ENCODE measurements at places on chromosomes 4 and X.
A peak's percentile ranks its signal among the peaks of the same experiment; 100 is the strongest.

GRCh38 chrX:41906515-41907187 is 16.7 kb downstream of the CASK start:
- DNase-seq = no peak

DNA sequence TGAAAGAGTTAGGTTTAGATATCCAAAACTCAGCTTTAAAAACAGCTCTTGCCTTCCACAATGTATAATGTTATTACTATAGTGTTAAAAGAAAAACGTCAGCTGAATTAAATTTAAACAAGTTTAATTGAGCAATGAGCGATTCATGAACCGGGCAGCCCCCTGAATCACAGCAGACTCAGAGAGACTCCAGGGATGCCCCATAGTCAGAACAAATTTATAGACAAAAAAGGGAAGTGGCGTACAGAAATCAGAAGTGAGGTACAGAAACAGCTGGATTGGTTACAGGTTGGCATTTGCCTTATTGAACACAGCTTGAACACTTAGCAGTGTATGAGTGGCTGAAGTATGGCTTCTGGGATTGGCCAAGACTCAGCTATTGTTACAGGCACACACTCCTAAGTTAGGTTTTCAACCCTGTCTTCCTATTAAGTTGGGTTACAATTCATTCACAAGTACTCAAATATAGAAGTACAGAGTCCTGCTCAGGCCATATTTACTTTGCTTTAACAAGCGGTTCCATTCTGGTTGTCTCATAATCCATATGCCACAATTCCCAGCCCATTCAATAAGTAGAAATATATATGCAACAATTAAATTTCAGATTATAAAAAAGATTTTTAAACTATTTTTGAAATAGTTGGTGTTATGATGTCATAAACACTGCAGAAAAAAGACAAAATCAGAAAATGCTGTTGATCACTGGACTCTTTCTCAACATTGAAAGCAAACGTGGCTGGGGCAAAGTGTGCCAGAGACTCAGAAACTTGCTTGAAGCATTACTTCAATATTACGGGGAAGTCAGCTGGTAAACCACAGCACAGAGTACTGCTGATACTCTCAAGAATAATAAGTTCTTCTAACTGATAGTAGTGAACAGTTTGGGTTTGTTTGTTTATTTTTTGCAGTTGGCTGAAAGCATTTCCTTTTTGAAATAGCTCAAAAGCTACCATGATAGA is 459.7 kb downstream of the RAB28 start:
- DNase-seq = no peak

DNA sequence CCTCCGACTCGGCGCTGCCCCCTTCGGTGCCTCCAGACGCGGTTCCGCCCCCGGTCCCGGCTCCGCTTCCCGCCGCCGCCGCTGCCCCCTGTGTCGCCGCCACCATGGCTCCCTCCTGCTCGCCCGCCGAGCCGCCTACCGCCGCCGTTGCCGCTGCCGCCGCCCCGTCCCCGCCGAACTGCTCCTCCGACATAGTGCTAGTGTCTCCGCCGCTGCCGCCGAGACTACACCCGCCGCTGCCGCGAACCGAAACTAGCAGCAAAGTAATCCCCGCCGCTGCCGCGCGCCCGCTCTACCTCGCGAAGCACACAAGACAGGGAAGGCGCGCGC is 340 bp downstream of the HNRNPD start:
- no peak for DNase-seq

GRCh38 chrX:80807606-80807991 is 2.1 kb downstream of the BRWD3 start:
- DNase-seq = no peak

DNA sequence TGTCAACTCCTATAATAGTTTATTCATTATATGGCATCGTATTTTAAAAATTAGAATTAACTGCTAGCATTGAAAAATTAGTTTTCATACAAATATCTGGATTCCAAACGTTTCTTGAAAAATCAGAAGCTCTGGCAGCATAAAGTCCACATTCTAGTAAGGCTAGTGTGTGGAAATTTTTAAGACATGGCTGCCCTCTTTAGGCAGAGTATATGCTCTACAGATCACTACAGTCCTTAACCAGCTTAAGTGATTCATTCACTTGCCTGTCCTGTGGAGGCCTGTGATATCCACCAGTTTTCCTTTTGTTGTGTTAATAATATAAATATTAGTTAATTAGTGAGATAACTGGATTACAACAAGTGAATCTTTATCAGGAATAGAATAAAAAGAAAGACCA is 287.2 kb downstream of the OPHN1 start:
- DNase-seq = no peak

DNA sequence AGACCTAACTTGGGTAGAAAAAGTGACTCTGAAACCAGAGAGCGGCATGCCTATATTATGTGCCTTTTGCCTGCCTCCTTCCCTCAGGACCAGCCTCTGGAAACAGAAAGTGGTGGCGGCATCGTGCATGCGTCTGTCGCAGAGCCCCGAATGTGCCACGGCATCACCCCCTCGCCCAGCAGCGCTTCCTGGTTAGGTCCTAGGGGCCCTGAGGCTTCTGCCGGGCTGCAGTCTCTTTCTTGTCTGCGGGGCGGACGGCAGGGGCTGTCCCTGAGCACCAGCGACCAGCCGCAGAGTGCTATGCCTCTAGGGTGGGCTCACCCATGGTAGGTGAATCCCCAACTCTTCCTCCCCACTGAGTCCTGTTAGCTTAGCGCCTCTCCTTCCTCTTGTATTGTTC is 68.7 kb downstream of the VSIG4 start:
- no peak for DNase-seq

DNA sequence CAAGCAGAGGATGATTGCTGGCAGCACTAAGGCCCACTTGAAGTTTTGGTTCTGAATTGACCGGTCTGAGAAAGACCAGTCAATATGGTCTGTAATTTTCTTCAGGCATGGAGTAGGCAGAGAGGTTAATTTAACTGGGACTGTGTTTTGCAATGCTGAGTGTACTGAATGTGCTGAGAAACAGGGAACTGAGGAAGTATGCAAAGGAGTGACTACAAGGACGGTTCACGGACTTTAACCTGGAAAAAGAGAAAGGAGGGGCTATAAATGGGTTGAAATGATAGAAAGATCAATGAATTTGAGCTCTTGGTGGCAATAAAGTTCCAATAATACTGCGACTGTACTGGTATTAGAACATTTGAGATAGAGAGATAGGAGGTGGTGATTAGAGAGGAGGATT is 84.5 kb downstream of the MAGEB17 start:
- no peak for DNase-seq

DNA sequence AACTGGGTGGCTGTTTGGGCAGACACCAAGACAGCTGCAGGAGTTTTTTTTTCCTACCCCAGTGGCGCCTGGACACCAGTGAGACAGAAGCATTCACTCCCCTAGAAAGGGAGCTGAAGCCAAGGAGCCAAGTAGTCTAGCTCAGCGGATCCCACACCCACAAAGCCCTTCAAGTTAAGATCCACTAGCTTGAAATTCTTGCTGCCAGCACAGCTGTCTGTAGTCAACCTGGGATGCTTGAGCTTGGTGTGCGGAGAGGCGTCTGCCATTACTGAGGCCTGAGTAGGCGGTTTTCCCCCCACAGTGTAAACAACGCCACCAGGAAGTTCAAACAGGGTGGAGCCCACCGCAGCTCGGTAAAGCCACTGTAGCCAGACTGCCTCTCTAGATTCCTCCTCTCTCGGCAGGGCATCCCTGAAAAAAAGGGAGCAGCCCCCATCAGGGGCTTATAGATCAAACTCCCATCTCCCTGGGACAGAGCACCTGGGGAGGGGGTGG is 171.4 kb downstream of the ARHGEF9 start:
- DNase-seq = no peak

- no peak for DNase-seq
Measured at GRCh38 chr4:36046026-36046425, 198.3 kb downstream of the ARAP2 start.

DNA sequence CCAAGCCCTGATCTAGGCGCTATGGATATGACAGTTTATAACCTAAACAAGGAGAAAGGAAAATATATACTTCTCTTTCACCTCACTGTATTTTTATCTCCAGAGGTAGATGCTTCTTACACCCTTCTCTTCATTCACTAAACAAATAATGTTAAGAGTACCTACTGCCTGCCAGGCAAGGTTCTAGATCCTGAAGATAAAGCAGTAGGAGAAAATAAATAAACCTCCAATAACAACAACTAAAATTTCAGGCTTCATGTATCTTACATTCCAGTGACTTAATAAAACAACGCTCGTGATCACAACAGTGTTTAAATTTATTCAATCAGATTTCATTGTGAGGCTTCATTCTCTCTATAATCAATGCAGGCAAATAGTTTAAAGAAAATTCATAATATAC is 20.7 kb downstream of the PDGFC start:
- no peak for DNase-seq

DNA sequence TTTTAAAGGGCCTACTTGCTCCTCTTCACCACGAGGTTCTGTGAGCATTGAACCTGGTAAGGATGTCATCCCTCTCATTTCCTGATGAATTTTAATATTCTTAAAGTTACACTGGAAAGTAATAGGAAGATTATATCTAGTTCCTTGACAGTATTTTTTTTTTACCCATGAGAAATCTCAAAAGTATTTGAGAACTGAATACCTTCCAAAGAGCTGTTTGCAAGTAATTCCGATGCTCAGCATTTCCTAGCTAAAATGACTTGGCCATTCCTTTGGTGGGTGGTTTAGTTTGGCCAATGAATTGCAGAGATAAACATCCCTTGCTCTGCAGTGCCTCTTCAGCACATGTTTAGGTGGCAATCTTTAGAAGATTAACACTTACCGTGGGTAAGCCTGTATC is 110.2 kb upstream of the WDR1 start:
- no peak for DNase-seq

DNA sequence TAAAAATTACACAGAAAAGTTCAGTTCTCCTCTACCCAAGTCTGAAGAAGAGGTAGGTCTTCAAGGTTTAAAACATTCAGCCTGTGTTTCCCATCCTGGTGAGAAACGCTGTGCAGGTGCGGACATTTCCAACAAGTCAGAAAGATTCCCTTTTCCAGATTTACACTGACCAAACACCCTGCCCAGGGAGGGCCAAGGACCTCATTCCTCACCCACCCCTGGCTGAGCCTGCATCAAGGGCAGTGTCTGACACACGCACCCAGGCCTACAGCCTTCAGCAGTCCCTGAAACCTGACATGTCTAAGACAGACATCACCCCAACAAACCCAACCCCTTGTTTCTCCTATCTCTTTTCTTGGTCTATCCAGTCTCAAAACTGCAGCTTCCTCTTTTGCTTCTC is 105.9 kb downstream of the APBB2 start:
- DNase-seq = no peak

- no peak for DNase-seq
Measured at GRCh38 chr4:184962125-184962638, 56.1 kb upstream of the HELT start.

DNA sequence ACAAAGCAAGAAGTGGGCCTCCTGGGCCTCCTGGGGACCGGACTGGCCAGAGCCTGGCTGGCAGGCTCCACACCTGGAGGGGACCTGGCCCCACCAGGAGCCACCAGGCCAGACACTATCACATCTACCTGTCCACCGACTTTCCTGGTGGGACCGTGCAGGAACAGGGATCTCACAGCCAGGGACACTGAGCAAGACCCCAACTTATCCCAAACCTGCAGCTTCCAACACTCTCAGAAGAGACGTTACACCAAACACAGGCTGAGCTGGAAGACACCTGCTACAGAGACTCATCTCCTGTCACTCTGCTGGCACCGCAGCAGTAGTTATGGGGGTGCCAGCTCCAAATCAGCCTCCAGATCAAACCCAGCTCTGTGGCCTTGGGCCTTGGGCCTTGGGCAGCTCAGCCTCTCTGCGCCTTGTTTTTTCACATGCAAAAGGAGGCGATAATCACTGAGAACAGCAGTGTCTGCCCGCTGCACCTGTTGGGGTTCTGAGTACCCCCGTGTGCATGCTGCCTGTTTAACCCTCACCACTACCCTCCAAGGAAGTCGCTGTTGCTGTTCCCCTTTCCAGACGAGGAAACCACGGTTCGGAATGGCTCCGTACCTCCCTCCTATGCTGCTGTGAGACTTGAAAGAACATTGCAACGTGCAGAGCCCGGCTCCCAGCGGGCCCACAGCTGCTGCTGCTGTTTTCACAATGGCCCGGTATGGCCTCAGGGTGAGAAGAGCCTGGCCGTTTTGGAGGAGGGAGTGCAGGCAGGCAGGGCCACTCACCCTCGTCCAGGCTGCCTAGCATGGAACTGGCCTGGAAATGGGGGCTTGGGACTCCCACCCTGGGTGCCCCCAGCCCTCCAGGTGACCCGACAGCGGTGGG is 69.6 kb downstream of the ADRA2C start:
- DNase-seq = no peak

- DNase-seq = peak; percentile 52
Measured at GRCh38 chrX:75155447-75155826, 646 bp downstream of the ABCB7 start.

DNA sequence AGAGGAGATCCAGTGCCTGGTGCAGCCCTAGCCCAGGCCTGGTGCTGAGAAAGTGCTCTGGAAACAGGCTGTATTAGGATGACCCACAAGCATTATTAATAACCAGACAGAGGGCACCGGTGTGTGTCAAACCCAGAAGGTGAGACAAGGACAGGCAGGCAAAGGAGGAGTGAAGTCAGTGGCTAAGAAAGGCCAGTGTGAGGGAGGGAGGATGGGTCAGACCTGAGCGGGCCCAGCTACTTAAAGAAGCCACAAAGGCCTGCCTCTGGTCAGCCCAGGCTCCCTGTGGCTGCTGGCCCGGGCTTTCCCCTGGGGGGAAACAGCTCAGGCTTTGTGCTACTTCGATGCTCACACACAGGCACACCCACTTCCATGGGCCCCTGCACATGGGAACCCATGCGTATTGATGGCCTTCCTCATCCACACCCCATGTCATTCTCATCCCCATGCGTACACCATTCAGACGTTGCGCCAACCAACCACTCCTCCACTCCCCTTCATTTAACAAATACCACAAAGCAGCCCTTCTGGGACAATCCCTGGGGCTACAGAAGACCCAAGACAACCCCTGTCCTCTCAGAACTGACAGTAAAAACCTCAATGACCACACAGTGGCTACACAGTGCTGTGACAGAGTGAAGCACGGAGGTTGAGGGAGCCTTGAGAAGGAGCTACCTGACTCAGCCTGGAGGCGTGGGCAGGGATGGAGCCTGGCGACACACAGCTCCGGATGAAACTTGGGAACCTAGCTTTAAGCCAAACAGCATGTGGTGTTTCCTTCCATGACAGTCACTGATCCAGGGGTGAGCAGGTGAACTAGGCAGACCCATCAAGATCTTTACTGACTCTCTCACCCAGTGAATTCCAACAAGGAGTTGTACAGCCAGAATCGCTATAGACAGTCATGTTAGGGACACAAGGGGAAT is 24.9 kb upstream of the MTM1 start:
- no peak for DNase-seq

DNA sequence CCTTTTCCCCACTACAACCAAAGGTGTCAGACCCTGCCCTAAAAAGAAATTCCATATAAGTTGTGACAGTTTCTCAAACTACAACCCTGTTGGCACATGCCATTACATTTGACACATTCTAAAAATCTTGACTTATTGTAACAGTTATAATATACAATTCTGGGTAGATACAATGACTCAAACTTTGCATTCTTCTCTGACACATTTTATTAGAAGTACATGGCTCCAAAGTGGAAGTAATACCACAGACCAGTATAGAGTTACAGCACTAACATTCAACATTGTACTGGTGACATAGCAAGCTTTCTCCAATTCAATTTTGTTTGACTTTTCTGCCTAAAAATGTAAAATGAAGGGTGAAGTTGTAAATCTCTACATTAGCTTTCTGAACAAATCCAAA is 196.6 kb upstream of the ETNPPL start:
- DNase-seq = no peak

GRCh38 chrX:23896981-23897380 is 10.8 kb downstream of the APOO start:
- no peak for DNase-seq

Data from T-helper 2 cell (primary cell).